ENCODE measurements at places on chromosomes 13 and 19. TPM values are rescaled to one million over a fixed set of nuclear protein-coding genes. Genes with fewer than 3 reads are reported as not detected.

ZNF329 gene
- 8.1 TPM for total RNA-seq

PSG11 gene
- 0.37 TPM for total RNA-seq

ADGRE1 gene
- total RNA-seq: 12.1 TPM

CCL25 gene
- not detected for total RNA-seq

RAB8A gene
- total RNA-seq: 125 TPM

SLC25A30 gene
- 19.7 TPM for total RNA-seq

ARHGEF7 gene
- 82.5 TPM for total RNA-seq

GRIK5 gene
- 3.5 TPM for total RNA-seq

RUBCNL gene
- 3.9 TPM for total RNA-seq

ZNF470 gene
- 4.4 TPM for total RNA-seq

SERPINE3 gene
- not detected for total RNA-seq

APBA3 gene
- total RNA-seq: 61.7 TPM

TRIM13 gene
- total RNA-seq: 12.2 TPM

ZNF222 gene
- total RNA-seq: 1.8 TPM

ZNF536 gene
- not detected for total RNA-seq

CRX gene
- not detected for total RNA-seq

AP1M2 gene
- not detected for total RNA-seq

ODAD3 gene
- 0.30 TPM for total RNA-seq

APOC4 gene
- not detected for total RNA-seq

RASA3 gene
- total RNA-seq: 39.4 TPM

ZNF560 gene
- 0.27 TPM for total RNA-seq

KRTDAP gene
- total RNA-seq: not detected

ACP7 gene
- 0.08 TPM for total RNA-seq

CCNE1 gene
- total RNA-seq: 43.5 TPM

MBD3L2 gene
- total RNA-seq: not detected

FXYD1 gene
- total RNA-seq: 2.1 TPM

GPR183 gene
- 55.4 TPM for total RNA-seq

MAST1 gene
- 0.77 TPM for total RNA-seq

PTPRH gene
- not detected for total RNA-seq

CLEC4G gene
- total RNA-seq: not detected

TBXA2R gene
- 1.8 TPM for total RNA-seq

All from activated naive CD4-positive, alpha-beta T cell treated with anti-CD3 and anti-CD28 coated beads, Interleukin-2, amount 50 U/mL, for 72 hours (primary cell).